Activated naive CD4-positive, alpha-beta T cell treated with anti-CD3 and anti-CD28 coated beads, Interleukin-2, amount 50 U/mL, for 72 hours (primary cell): ENCODE measurements at places on chromosomes 13 and 19. TPM values are rescaled to one million over a fixed set of nuclear protein-coding genes. Genes with fewer than 3 reads are reported as not detected.

Gene GGACT
- not detected for total RNA-seq

GRCh38 chr19:8580710-8581281 lies 3.6 kb upstream of the MYO1F start:
- DNase-seq = peak; percentile 88

GRCh38 chr13:99342723-99343315 lies 35.6 kb upstream of the GPR183 start:
- DNase-seq = no peak

- DNase-seq = no peak
Observed at GRCh38 chr19:49744946-49745381, 18.1 kb downstream of the TSKS start.

Gene PCSK4
- total RNA-seq = 8.4 TPM

DNA sequence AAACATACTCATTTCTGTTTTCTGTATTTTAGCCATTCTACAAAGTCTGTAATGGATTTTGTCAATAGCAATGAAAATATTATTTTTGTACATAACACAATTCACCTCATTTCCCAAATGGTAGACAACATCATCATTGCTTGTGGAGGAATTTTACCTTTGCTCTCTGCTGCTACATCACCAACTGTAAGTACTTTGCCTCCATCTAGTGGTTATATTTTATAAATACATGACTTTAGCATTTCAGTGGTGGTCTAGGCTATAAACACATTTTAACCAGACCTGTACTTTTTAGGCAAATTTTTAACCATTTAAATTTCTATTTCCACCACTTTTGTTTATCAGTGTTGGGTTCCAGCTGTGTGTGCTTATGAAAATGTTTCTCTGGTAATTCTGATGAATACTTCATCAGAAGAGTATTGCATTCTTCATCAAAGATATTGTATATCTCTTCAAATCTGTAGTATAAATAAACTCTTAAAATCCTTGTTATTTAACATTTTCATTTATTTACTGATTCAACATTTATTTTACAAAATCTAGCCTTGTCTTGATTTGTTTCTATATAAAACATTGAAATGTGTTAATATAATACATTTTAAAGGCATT lies 222.4 kb downstream of the NBEA start:
- no peak for DNase-seq

Gene WDR87
- total RNA-seq = not detected

- DNase-seq = no peak
Observed at GRCh38 chr19:17830567-17831418, 9.5 kb upstream of the INSL3 start.

GRCh38 chr19:44757057-44757734 lies 8.7 kb downstream of the BCL3 start:
- DNase-seq = no peak

GRCh38 chr13:114037674-114038073 lies 63.8 kb upstream of the C13orf46 start:
- DNase-seq = no peak

Gene ZNF556
- total RNA-seq = 0.30 TPM

- DNase-seq = no peak
Observed at GRCh38 chr13:63288576-63288975, 1872.9 kb upstream of the PCDH20 start.

Gene ZNF543
- total RNA-seq = 3.4 TPM

- DNase-seq = no peak
Observed at GRCh38 chr13:28651810-28652401, 7.0 kb upstream of the POMP start.

Gene CYP2A6
- total RNA-seq = 0.23 TPM

GRCh38 chr19:1081301-1082164 lies 13.6 kb downstream of the POLR2E start:
- no peak for DNase-seq

Gene DIRAS1
- 0.11 TPM for total RNA-seq

DNA sequence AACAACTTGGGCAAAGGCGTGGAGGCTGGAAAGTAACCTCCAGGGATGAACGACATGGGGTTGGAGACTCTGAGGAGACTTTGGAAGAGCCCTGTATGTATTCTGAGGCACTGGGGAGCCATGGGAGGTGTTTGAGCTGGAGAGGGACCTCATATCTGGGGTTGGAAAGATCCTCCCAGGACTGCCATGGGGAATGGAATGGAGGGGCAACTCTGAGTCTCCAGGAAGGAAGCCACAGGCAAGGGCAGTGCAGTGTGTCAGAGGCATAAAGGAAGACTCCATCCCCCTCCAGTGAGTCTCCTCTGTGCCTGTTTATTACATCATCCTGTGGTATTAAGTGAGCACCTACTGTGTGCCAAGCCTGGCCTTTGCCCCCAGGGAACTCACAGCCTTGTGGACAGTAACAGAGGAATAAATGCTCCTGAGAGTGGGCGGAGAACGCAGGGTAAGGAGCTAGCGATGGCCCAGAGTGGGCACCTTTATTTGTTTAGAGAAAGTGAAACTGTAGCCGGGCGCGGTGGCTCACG lies 7.7 kb downstream of the PEAK3 start:
- DNase-seq = no peak

GRCh38 chr13:20499986-20500385 lies 25.7 kb downstream of the CRYL1 start:
- no peak for DNase-seq

- no peak for DNase-seq
Observed at GRCh38 chr13:110289174-110289573, 17.8 kb downstream of the COL4A1 start.

DNA sequence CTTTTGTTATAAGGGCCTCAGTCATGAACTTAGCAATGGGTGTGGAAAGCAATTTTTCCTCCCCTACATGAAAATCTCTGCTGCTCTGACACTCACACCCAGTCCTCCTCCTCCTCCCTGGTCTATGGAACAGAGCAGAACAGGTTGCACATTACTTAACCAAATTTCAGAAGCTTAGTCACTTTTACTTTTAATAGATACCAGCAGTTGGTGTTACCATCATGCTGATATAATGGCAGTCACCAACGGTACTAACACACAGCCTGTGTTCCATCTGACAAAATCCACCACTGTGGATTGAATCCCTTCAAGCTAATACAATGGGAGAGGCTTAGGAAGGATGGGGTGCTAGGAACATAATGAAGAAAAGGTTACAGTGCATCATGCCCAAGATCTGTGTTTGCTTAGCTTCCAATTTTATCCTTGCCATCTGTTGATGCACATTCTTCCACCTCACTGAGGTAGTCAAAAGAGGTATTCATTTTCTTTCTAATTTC lies 9.8 kb downstream of the TPT1 start:
- DNase-seq = no peak

DNA sequence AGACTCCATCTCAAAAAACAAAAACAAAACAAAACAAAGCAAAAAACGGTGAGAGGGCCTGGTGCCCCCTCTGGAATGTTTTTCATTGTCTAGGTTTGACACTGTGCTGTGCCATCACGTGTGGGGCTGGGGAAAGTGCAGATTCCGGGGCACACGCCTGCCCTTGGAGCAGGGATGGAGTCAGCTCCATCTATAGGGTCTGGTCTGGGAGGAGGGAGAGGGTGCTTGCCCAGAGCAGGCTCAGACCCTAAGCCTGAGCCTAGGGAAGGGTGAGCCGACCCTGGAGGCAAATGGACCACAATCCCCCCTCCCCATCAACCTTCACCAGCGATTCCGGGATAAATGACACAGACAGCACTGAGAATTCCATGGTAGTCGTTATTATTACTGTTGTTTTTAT lies 10.9 kb upstream of the ZBTB32 start:
- DNase-seq = no peak

GRCh38 chr13:26230703-26231102 lies 8.6 kb upstream of the RNF6 start:
- no peak for DNase-seq

DNA sequence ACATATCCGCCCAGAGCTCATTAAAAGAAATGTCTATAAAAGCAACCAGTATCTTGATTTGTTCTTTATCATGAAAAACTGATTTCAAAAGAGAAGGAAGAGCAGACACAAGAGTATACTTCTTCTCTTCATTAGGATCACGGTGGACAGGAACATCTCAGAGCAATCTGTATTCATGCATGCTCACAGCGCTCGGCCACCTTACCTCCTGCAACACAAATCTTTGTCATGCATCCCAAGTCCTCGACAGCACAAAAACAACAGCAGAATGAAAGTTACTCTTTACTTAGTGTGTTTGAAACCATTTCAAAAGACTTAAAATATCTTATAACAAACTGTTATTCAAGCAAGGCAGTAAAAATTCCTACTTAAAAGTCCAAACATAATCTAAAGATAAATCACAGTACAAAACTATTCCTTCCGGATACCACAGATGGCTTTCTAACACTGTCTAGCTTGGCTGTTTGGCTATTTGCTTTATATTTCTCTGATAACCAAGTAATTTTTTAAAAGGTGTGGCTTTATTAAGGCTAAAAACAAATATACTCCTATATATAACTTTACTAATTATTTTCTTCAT lies 174.5 kb downstream of the TBC1D4 start:
- DNase-seq = no peak

GRCh38 chr13:30576528-30576927 lies 41.2 kb upstream of the USPL1 start:
- DNase-seq = no peak

- no peak for DNase-seq
Observed at GRCh38 chr13:55160867-55161266, 1979.9 kb upstream of the PRR20A start.

GRCh38 chr13:102870677-102871415 lies 25.0 kb downstream of the ERCC5 start:
- DNase-seq = peak; percentile 50

Gene PTPRH
- total RNA-seq = not detected

Gene OR7A5
- total RNA-seq = not detected

DNA sequence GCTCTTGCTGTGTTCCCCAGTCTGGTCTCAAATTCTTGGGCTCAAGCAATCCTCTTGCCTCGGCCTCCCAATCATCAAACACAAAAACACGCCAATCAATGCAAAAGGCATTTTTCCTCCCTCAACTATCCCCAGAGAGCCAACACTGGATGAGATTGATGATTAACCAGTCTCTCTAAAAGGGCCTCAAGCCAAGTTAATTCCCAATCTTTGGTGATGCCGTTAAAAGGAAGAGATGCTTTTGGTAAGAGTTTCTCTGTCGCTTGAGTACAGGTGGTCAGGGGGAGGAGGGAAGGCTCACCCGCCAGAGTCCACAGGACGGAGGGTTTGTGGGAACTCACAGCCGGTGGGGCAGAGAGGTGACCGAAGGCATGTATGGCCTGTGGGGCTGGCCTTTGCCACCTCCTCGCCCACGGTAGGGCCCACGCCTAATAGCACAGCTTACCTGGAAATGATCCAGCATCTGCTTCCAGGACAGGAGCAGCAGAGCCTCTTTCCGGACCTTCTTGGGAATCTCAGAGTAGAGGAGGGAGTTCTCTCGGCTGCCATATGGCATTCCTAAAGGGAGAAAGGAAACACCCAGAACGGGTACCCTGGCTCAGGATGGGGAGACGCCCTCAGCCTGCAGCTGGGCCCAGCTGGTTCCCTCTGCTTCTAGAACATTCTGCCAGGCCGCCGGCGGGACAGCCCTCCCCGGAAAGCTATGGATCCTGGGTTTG lies 18.1 kb downstream of the DPP9 start:
- no peak for DNase-seq

- no peak for DNase-seq
Observed at GRCh38 chr19:14337510-14337909, 43.7 kb upstream of the ADGRE5 start.

DNA sequence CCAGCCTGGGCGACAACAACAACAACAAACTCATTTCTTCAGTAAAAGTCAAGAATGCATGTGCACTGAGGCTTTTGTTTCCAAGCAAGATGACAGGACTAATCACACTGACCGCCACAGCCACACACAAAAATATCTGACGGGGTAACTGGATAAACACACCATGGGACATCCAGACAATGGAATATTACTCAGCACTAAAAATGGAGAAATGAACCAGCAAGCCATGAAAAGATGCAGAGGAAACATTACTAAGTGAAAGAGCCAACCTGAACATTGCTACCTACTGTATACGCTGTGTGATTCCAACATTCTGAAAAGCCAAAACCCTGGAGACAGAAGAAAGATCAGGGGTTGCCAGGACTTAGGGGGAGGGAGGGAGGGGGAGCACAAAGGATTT lies 36.7 kb downstream of the FAAP24 start:
- DNase-seq = no peak

Gene CEACAM7
- total RNA-seq = not detected

DNA sequence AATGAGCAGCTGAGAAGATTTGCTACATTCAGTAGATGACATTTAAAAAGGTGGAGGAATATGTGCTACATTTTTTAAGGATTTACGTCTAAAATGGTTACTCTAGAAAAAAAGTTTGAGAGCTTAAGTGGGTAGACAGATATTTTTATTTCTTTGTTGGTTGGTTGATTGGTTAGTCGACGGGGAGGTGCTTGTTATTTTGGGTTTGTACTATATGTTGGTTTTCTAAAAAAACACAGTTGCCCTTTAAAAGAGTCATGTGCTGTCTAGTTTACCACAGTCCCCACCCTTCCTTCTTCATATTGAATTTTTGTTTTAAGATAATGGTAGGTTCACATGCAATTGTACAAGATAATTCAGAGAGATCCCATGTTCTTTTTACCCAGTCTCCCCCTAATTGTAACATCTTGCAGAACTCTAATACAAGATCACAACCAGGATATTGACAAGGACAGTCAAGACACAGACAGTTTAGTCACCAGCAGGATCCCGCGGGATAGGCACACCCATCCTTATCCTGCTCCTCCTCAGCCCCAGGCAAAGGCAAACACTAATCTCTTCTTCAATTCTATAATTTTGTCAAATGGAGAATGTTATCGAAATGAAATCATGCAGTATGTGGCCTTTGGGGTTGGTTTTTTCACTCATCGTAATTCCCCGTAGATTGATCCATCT lies 171.4 kb downstream of the FOXO1 start:
- no peak for DNase-seq

Gene IGSF23
- total RNA-seq = not detected

DNA sequence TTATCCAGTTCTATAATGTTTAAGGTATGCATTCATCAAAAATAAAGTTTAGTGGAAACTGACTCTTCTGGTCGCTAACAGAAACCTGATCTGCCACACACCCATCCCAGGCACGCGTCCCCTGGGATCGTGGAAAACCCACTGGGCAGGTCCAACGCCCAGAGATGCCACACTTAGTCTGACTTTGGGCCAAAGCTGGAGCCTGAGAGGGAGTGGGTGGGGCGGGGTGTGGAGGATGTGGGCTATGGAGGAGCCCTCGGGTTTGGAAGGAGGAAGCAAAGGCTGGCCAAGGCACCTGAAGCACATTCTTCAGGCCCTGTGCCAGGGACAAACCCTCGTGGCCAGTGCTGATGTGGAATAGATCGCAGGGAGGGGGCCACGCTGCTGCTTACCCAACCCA lies 2.5 kb downstream of the IGFL1 start:
- DNase-seq = no peak
